Central memory CD8-positive, alpha-beta T cell (primary cell): ENCODE measurements at places on chromosomes 7 and 10.

- no peak for DNase-seq
Measured at GRCh38 chr7:24024276-24025068, 259.5 kb upstream of the NPY start.

DNA sequence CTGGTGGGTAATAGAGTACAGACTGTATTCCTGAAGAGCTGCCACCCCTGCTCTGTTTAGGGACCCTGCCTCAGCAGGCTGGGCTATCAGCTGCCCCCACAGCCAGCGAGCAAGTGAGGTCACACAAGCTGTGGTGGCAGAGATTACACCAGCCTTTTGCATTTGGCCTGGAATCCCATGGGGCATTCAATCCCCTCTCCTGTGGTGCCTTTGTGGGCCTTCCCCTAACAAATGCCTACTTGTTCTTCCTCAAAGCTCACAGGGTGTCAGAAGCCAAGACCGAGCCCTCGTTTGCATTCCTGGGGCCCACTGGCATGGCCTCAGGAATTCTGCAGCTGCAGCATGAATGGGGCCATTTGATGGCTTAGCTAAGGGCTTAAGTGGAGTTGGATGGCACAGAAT is 212.7 kb upstream of the PHYHIPL start:
- no peak for DNase-seq

GRCh38 chr7:1746491-1746975 is 76.5 kb downstream of the ELFN1 start:
- no peak for DNase-seq

- DNase-seq: no peak
Measured at GRCh38 chr10:1499359-1499957, 237.9 kb downstream of the ADARB2 start.

GRCh38 chr7:96219378-96220130 is 102.3 kb downstream of the SLC25A13 start:
- DNase-seq: no peak

DNA sequence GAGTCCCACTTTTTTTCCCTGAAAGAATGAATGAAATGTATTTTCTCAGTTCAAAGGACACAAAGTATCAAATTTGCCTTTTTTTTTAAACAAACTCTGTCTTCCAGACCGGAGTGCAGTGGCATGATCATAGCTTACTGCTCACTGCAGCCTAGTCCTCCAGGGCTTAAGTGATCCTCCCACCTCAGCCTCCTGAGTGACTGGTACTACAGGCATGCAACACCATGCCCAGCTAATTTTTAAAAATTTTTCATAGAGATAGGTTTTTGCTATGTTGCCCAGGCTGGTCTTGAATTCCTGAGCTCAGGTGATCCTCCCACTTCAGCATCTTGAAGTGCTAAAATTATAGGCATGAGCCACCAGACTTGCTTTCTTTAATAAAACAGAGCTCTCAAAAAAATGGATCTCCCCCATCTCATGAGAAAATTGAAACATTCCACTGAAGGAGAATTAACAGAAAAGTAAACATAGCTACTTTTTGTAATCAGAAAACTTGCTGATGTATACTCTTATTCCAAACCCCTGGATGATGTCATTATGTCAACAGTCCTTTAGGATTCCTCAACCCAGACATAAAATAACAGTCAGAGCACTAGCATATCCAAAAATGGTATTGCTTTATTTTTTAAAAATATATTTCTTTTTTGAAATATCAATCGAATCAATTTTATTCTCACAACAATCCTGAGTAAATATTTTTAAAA is 12.3 kb upstream of the TRDMT1 start:
- no peak for DNase-seq

DNA sequence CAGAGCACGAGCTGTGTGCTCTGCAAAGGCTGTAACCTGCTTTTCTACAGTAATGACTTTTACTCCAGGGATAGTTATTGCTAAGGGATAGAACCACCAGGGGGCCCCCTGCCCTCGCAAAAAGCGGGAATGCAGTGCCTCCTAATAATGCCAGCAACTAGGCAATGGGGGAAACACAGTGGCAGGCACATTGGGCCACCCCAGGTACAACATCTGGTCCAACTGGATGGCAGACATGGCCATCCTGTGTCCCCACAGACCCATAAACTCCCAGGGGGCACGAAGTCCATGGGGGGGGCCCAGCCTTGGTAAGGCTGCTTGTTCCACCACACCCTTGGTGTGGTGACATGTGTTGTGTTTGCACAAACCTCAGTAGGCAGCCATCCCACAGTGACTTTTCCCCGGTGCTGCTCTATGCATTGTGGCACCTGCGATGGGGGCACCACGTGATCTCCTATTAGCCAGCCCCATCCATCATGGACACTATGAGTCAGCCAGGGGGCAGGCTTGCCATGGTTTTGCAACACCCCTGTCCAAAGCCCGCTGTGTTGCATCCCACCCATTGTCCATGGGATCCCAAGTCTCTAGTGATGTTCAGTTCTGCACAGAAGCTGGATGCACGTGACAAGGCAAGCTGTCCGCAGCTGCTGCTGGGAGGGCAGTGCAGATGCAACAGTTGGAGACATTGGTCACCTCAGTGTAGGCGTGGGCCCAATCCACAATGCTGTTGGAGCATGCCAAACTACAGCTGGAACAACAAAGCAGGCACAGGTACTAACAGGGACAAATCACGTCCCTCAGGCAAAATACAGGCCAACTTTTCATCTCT is 84.0 kb downstream of the ANLN start:
- DNase-seq: no peak

GRCh38 chr10:14519785-14520184 is 189.1 kb upstream of the FRMD4A start:
- DNase-seq: no peak

- DNase-seq: no peak
Measured at GRCh38 chr7:149552799-149553198, 55.2 kb upstream of the ZNF746 start.

DNA sequence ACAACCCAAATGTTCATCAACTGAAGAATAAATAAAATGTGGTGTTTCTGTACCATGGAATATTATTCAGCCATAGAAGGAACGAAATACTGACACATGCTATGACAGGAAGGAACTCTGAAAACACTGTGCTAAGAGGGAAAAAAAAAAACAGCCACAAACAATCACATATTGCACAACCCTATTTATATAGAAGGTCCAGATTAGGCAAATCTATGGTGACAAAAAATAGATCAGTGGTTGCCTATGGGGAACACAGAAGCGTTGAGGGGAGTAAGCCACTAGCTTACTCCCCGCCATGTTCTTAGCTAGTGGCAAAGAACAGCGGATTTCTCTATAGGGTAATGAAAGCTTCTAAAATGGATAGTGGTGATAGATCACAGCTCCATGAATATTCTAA is 198.4 kb downstream of the TPST1 start:
- no peak for DNase-seq

DNA sequence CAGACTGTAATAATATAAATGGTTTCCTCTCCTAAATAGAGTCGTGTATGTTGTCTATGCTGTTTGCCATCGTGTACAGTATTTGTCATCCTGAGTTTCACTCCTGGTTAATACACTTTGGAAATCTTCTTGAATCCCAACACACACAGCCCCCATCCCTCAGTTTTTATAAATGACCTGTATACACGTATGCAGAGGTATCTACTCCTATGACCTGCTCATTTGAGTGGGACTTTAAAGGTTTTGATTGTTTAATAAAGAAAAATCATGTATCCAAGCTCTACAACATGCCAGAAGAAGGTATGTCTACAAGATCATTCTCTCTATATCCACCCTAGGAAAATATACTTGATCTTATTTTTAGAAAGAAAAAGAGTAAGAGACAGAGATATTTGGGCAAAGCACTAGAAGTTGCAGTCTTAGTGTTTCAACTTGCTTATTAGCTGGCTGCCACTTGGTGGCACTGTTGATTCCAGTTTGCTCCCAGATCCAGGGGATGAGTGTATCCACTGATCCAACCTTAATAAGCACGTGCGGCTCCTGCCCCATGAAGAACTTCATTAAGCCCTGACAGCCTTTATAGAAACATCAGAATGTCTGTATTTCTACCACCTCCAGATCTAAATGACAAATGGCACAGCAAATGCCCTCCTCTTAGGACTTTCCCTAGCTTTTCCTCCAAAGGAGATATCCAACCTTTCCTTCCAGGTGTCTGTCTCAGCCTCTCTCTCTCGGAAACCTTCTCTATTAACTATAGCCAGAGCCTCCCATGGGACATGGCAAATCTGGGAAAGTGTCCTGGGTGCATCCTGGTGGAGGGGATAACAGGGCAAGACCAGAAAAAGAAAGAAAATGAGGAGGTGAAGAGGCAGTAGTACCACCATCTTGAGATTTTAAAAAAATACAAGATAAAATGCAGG is 181.6 kb upstream of the NEBL start:
- DNase-seq: no peak

DNA sequence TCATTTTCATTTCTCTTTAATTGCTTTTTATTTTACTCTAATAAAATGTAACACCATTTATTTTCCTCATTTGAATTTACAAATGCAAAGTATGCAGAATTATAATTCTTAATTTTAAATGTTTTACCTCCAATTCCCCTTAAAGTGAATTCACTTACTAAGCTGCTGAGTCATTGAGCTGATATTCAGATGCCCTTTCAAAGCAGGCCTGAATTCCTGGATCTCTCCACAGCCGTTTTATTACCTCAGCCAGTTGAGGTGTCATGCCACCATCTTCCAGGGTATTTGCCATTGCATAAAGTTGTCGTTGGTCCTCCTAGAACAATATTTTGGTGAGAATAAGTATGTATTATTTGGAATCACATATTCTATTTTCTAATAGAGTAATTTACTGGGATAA is 33.2 kb downstream of the GNAT3 start:
- no peak for DNase-seq

- no peak for DNase-seq
Measured at GRCh38 chr7:6171532-6172223, 100.7 kb downstream of the CYTH3 start.

DNA sequence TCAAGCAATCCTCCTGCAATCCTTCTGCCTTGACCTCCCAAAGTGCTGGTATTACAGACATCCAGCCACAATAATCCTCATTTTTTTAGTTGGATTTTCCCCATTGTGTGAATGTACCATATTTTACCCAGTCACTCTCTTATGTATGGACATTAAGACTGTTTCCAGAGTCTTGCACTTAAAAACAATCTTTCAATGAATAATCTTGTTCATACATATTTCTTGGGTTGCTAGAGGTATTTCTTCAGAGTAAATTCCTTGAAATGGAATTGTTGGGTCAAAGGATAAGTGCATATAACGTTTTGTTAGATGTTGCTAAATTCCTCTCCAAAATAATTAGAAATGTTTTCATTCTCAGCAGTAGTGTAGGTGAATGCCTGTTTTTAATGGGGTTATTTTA is 283.1 kb upstream of the KAT6B start:
- DNase-seq: no peak

- no peak for DNase-seq
Measured at GRCh38 chr7:85237721-85238120, 50.9 kb upstream of the SEMA3D start.

DNA sequence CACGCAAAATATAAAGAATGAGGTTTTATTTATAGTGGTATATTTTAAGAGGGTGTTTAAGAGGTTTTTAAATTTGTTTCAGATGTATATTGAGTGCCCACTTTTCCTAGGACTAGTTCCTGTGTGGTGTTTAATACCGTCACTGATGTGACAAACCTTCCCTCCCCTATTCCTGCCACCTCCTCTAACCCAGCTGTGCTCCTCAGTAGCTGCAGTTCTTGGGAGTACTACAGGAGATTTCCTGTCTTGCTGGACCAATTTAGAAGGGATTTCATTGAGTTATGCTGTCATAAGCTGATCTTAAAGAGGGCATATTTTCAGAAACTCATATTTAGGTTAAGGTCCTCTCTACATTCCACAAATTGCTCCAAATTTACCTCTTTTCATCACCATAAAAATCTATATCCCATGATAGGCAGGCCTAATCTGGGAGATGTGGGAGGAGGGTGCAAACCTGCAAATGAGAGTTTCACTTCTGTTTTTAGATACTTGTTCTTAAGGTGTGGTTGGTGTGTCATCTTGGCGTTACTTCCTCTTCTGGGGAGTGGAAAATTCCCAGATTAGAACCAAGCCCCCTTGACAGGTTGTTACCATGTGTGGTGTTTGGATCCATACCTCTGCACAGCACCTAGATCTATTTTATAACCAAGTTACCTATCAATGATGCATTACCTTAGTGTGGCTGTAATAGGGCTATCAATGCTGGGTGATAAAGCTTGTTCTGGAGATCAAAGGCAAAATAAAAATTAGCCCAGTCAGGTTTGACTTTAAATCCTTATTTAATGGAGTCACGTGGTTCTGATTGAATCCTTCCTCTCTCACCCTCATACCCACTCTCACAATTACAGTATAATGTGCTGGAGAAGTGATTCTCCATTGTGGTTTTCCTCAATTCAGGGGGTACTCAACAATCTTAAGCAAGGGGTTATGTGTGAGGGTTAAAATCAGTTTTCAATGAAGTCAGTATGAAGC is 141.1 kb downstream of the CDK14 start:
- DNase-seq: no peak

- DNase-seq: no peak
Measured at GRCh38 chr7:130476297-130477150, 15.4 kb upstream of the MEST start.

DNA sequence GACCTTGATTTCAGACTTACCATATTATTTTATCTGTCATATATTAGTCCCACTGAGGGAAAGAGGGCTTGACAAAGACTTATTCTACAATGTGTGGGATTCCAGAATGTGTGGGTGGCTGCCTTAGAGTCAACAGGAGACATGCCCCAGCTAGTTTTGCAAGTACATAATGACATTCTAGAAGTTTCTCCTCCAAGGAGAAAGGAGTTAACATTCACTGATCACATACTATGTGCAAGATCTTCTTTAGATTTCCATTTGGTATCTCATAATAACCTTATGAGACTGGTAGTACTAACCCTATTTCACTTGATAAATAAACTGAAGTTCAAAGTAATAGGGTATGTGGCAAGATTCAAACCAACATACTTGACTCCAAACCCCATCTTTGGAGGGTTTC is 25.2 kb downstream of the IRF5 start:
- DNase-seq: no peak

DNA sequence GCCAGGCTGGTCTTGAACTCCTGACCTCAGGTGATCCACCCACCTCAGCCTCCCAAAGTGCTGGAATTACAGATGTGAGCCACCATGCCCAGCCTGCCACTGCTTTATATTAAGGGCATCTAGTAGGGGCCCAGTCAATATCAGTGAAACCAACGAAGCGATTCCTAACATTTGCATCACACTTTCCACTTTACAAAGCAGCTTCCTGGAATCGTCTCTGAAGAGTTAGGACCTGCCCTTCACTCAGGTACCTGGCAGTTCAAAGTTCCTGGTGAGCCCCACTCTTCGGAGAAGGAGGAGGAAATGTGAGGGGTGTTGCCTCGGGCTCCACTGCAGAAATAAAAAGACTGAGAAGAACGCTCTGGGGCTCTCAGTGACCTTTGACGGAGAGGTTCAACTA is 31.1 kb upstream of the EZH2 start:
- DNase-seq: no peak
